ENCODE measurements at places on chromosomes 11 and 22.

DNA sequence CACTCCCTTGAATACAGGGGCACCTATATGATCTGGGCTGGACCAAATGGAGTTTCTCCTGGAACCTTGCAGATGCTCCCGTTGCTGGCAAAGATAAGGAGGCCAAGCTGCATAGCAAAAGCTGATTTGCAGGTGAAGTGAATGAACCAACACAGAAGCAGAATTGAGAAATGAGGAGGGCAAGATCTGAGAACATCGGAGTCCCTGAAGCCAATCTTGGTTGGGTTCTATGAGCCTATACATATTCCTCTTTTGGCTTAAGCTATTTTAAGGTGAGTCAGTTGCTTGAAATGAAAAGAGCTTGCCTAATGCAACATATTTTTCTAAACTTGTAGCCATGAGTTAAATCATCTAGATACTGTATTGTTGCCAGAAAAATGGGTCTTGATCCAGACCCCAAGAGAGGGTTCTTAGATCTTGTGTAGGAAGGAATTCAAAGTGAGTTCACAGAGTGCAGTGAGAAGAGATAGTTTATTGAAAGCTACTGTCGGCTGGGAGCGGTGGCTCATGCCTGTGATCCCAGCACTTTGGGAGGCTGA, 23.5 kb downstream of the WEE1 start:
- no peak for DNase-seq

DNA sequence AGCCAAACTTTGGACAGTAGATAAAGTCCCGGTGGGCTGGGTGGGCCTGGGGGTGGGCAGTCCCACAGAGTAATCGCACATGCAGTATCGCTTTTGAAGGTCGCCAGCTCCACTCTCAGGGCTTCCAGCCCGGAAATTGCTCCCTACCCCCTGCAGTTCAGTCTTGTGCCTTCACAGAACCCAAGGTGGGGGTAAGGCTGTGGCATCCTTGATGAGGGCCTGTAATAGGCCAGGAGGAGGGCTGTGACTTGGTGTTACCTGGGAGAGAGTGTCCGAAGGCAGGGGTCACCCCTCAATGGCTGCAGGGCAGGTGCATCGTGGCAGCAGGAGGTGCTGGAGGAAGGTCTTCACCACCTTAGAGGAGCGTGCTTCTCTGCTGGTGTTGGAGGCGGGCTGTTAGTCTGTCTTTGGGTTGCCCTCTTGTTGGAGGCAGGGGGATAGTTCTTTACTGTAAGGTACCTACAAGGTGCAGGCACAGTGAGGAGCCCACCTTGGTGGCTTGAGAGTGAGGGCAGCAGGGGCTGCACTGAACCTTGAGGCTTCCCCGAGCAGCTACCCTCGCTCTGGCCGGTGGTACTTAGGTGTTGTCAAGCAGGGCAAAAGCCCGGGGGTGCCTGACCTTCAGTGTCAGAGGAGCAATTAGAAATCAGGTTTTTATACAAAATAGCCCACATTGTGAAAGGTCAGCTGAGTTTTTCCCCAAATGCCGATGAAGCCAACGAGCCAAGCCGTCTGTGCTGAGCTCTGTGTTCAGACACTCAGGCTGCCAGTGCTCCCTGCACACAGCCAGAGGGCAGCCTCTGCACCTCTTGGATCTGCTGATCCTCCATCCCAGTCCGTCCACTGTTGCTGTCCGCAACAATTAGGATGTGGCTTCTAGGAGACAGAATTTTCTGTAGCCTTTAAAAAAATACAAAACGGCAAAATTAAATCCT, 21.9 kb downstream of the SAMM50 start:
- no peak for DNase-seq

DNA sequence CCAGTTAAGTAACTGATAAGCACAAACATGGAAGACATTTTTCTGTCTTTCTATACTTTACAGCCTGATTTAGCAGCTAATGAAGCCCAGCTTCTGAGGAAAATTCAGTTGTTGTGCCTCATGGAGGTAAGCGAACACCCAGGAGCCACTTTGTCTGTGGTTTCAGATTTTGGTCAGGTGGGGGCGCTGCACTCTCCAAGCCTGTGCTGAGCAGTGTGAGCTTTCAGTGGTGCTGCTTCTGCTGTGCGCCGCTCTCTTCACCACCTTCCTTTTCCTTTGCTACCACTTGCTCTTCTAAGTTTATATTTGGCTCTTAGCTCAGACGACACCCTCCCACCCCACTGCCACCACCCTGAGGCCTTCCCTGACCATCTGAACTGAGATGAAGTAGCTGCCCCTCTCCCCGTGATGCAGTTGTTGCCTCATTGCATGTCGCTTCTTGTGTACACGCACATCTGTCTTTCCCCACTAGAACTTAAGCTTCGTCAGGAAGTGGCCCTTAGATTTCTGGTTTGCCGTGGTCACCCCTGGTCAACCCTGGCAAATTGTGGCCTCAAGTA, 14.0 kb downstream of the PSMD13 start:
- DNase-seq = peak; percentile 18

- DNase-seq = no peak
These were observed 29.1 kb downstream of the OR52K1 start for GRCh38 chr11:4511282-4512245.

DNA sequence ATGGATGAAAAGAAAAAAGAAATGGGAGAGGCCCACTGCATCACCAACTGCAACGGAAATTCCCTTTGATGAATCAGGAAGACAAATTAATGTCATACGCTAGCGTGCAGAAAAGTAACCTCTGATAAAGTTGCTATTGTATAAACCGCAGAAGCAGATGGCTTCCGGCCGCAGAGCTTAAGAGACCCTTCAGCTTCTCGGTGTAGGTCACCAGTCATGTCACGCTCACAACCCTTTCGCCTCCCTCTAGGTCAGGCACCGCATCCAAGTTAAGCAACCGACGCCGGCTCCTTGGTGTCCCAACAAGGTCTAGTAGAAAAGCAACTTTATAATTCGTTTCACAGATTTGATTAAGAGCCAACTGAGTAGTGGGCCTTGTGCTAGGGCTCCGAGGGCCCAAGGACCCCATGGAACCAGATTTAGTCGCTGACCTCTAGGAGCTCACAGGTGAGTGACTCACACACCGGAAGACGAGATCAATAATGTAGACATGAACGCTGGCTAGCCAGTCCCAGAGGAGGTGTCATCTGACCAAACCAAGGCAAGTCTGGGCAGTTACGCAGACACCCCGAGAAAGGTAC, 1.2 kb upstream of the ZFP91 start:
- no peak for DNase-seq

DNA sequence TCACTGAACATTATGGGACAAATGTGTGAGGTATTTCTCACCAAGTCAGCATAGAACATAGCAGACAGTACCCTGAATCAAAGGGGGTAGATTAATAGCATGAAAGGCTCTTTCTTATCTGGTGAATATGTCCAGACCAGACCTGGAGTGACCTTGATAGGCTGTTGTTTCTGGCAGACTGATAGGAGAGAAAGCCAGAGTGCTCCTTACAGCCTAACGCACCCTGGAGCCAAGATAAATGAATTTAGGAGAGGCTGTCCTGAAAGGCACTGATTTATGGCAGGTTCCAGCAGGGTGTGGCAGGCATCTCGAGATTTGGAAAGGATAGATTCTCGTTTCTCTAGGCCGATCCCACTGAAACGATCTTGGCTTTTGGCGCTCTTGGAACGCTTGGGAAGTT, 204.6 kb downstream of the DBX1 start:
- no peak for DNase-seq

DNA sequence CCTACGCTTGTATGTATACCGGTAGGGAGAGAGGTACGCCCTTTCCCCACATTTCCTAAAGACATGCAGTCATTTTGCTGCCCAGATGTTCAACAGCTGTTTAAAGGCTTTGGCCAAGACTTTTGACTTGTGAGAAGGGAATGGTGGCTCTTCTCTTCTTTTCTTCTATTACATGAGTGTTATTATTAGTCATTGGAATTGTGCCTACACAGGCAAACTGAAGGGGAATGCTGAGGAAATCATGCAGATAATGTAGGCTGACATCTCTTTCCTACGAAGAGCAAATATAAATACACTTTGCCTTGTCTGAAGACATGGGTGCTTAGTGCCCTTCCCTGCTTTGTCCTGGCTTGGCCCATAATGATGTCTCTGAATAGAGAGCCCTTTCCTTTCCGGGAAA, 194.3 kb upstream of the NARS2 start:
- no peak for DNase-seq

DNA sequence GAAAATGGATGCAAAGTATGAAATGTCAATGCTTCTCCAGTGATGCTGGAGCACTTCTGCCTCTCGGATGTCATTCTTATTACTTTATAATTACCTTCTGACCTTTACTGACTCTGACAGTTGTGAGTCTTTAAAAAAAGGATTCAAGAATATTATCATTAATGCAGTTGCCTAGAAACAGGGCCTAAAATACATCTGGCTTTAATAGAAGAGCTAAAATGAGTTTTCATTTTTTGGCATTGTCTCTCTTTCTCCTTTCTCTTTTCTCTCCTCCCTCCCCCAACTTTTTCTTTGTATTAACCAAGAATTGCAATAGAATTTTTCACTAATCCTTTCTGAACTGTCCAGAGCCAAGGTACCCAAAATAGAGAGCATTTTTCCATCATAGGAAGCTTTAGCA, 45.9 kb downstream of the FDX1 start:
- DNase-seq = no peak

- no peak for DNase-seq
These were observed 667 bp downstream of the RAB6A start for GRCh38 chr11:73760135-73760678.

GRCh38 chr22:39182478-39183030, 30.1 kb upstream of the CBX7 start:
- DNase-seq = no peak

DNA sequence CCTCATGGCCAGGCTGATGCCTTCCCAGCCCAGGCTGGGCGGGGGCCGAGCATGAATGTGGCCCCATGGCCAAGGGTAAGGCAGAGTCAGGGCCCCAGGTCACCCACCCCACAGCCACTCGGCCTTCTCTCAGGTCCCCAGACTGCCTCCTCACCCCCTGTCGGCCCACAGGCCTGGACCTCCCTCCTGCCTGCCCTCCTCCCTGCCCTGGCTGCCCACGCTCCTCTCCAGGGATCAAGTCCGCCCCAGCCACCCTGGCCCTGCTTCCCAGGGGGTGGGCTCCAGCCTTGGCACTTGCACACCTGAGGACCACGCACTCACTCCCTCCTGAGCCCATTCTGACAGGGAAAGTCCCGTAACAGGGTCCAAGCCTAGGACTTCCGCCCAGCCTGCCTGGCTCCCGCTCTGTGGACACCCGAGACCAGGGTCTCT, 37.8 kb upstream of the TH start:
- DNase-seq = no peak

GRCh38 chr11:2002042-2002776, 4.6 kb upstream of the H19 start:
- DNase-seq = no peak

- no peak for DNase-seq
These were observed 2.8 kb downstream of the KCTD14 start for GRCh38 chr11:78020246-78020645.

DNA sequence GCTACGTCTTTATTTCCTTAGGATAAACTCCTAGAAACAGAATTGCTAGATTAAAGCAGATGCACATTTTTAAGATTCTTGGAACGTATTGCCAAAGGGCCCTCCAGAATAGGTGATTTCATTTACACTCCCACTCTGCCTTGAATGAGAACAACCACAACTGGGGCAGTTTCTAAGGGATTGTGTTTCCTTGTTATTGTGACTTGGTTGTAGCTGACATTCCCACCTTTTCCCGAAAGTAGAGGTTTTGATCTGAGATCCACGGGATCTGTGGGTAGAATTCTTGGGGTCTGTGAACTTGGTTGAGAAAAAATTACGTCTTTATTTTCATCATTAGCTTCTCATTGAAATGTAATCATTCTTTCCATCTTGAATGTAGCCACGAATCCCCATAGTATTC, 21.5 kb downstream of the LRRC32 start:
- no peak for DNase-seq

DNA sequence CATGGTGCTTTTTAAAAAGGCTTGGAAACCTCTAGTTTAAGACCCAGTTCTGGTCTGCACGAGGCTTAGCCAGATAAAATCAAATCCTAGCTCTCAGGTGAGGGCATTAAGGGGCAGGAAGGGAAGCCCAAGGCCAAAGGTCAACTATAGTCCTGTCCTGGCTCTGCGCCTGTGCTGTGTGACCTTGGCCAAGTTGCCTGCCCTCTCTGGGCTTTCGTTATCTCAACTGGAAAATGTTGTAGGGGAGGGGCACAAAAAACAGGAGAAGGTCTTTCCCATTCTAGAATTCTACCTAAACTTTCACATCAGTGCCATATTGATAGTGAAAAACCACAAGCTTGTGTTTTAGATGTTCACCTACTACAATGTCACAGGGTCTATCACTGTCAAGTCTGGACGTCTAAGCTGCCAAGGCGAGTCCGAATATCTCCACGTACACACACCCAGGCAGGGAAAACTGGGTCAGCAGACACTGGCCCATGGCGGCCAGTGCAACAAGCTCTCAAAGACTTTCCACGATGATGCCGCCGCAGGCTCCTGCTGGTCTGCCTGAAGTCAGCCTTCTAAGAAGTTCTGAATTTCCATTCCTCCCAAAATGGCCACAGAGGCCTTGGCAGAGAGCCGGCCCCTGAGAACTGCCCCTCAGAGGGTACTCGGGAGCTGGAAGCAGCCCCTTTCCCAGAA, 18.0 kb downstream of the MN1 start:
- no peak for DNase-seq

GRCh38 chr11:129639300-129639699, 176.3 kb upstream of the TMEM45B start:
- no peak for DNase-seq

DNA sequence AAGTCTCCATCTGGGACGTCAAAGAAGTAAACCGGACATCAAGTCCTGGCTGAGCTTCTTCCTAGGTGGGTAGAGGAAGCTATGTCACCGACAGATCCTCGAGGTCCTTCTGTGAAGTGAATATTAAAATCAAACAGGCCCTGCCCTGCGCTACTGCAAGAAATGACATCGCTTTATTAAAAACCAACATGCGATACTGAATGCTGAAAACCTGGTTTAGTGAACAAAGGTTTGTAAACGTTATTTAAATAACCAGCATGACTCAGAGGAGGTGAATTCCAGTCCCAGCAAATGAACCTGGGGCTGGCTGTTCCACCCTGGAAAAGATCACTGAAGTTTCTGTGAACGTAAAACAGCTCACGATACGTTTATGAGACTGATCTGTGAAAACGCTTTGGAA, 645 bp downstream of the RTCB start:
- no peak for DNase-seq

GRCh38 chr11:2774173-2775082, 74.6 kb upstream of the KCNQ1OT1 start:
- DNase-seq = no peak

DNA sequence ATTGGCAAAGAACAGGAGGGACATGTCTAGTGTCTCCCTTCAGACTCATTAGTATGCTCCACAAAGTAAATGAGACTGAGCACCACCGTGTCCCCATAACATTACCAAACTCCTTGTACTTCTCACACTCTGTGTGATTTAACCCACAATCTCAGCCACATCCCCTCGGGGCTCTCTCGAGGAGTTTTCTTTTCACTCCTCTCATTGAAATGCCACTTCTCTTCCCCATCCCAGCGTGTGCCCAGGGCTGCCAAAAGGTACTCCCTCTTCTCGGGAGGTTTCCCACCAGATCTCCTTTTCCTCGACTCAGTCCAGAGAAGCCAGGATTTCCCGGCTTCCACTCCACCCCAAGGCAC, 1.1 kb downstream of the RBFOX2 start:
- no peak for DNase-seq

GRCh38 chr22:26549902-26550497, 37.7 kb upstream of the TFIP11 start:
- DNase-seq = no peak
